ENCODE measurements at places on chromosomes 12 and 14.

GRCh38 chr12:15163030-15163976 is 57.9 kb downstream of the RERG start:
- DNase-seq, result no peak

GRCh38 chr12:52552055-52552454 is 890 bp downstream of the KRT71 start:
- DNase-seq, result no peak

DNA sequence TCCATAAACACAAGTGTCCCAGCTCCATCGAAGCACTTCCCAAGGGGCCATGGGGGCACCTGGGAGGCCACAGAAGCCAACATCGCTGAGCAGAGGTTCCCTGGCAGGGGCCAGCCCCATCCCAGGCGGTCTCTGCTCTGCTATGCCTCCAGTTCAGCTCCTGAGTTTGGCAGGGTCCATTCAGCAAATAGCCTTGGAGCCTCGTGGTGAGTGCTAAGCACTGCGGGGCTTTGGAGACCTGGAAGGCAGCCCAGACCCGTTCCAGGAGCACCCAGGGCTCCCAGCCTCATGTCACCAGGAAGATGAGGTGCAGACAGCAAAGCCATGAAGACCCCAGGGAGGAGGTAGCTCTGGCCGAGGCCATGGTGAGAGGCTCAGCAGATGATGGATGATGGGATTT is 109.5 kb downstream of the LGMN start:
- no peak for DNase-seq

GRCh38 chr14:64944041-64944440 is 1.5 kb upstream of the GPX2 start:
- DNase-seq, result no peak

- no peak for DNase-seq
Measured at GRCh38 chr14:101217616-101218371, 314.3 kb upstream of the RTL1 start.

DNA sequence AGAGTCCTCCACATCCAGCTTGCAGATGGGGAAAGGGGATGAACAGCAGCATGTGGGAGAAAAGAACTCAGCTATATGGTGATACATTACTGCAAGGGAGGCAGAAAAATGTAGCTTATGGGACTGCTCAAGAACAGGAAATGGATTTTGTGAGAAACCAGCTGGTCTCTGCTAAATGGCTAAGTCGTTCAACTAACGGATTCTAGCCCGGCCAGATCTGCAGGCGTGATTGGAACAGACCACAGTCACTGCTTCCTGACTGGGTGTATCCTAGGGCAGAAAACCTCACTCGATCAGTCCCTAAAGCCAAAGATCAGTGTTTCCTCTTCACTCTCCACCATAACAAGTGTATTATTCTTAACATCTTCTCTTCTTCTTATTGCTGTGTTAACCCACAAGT is 8.1 kb upstream of the PTGDR start:
- no peak for DNase-seq

DNA sequence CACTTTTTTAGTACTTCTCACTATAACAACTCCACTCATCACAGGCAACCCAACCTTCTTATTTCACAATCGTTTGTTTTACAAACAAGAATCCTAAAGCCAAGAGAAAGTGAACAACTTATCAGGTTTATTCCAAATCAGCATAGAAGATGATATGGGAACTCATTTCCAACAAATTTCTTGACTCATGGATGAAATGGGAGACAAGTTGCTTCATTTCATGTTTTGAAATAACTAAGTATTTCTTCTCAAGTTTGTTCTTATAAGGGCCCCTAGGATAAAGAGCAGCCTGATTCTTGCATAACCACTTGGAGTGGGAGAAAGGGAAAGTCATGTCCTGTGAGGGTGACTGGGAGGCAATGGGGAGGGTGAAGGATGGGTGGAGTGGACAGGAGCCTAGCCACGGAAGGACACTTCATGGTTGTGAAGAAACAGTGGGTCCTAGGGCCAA is 168.3 kb downstream of the DUSP6 start:
- no peak for DNase-seq

GRCh38 chr12:76029982-76030340 is 1.6 kb downstream of the PHLDA1 start:
- DNase-seq, result no peak

DNA sequence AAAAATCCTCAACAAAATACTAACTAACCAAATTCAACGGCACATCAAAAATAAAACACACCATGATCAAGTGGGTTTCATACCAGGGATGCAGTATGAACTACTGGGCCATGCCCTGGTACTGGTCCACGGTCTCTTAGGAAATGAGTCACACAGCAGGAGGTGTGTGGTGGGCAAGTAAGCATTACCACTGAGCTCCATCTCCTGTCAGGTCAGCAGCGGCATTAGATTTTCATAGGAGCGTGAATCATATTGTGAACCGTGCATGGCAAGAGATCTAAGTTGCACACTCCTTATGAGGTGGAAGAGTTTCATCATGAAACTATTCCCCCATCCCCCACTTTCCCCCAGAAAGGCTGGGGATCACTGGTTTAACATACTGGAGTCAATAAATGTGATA is 6.7 kb upstream of the LGR5 start:
- no peak for DNase-seq

GRCh38 chr14:88554457-88555286 is at the start of gene PTPN21:
TSS of gene PTPN21 (minus strand) at chr14:88555007. CDS start at chr14:88550417, 4,590 bp downstream.
- DNase-seq, result no peak

- DNase-seq, result no peak
Measured at GRCh38 chr14:94244182-94244581, 48.9 kb downstream of the SERPINA10 start.

- DNase-seq, result no peak
Measured at GRCh38 chr14:51335961-51336723, 96.1 kb downstream of the TMX1 start.

- DNase-seq, result no peak
Measured at GRCh38 chr12:111163422-111163821, 205.5 kb downstream of the PHETA1 start.

DNA sequence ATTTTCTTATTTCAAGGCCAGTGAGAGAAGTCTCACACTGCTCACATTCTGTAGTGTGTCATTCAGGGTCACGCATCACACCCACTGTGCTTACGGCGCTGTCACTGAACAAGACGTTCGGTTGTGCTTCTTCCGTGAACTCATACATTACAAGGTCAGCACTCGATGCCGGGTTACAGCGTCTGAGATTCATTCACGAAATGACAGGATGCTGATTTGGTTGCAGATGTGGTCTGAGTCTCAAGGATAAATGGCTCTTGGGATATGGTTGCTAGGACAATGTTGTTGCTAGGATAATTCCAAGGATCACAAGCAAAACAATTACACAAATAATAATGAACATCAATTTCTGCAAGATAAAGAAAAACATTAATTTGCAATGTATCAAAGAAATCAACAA is 47.4 kb downstream of the STX2 start:
- DNase-seq, result no peak

DNA sequence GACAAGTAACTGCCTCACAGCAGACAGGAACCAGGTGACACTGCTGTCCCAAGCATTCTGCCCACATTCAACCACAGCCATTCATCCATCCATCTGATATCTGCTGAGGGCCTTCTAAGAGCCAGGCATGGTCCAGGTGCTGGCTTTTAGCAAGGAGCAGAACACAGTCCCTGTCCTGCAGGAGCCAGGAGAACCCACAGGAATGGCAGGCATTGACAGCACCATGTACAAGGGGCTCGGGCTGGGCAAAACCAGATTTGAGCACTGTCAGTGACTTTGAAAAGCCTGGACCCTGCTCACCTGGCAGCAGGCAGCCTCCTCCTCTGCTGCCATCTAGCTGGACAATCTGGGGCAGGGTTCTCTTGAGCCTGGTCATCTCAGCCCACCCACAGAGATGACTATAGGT is 137.0 kb downstream of the ZFP36L1 start:
- DNase-seq, result no peak

- no peak for DNase-seq
Measured at GRCh38 chr14:84922370-84922769, 607.6 kb upstream of the FLRT2 start.

GRCh38 chr12:115571027-115571426 is 706.5 kb downstream of the MED13L start:
- no peak for DNase-seq

GRCh38 chr12:98355322-98355721 is 160.1 kb upstream of the TMPO start:
- DNase-seq, result no peak

- no peak for DNase-seq
Measured at GRCh38 chr14:32986791-32987540, 48.3 kb downstream of the NPAS3 start.

- no peak for DNase-seq
Measured at GRCh38 chr12:38711054-38711453, 194.3 kb downstream of the CPNE8 start.

DNA sequence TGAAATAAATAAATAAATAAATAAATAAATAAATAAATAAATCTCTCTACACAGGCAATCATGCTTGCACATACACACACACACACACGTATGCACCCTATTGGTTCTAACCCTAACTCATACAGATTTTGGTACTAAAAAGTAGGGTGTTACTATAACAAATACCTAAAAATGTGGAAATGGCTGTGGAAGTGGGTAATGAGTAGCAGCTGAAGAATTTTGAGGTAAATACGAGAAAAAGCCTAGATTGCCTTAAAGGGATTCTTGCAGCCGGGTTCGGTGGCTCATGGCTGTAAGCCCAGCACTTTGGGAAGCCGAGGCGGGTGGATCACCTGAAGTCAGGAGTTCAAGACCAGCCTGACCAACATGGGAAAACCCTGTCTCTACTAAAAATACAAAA is 15.7 kb upstream of the SLC2A3 start:
- DNase-seq, result no peak

GRCh38 chr12:27025116-27025515 is 2.8 kb downstream of the MED21 start:
- DNase-seq, result no peak

GRCh38 chr12:103852498-103852997 is 11.5 kb upstream of the NT5DC3 start:
- no peak for DNase-seq

Measured in stimulated activated CD8-positive, alpha-beta memory T cell treated with anti-CD3 and anti-CD28 coated beads, Interleukin-7, amount 100 ng/mL, for 24 hours (primary cell).